Activated naive CD8-positive, alpha-beta T cell treated with anti-CD3 and anti-CD28 coated beads, Interleukin-2, amount 10 ng/mL, durations not matched to agents 7 days and 5 days (primary cell): ENCODE measurements at places on chromosomes 16 and 17. TPM values are rescaled to one million over a fixed set of nuclear protein-coding genes. Genes with fewer than 3 reads are reported as not detected.

GRCh38 chr16:53913099-53913870 is 209.3 kb downstream of the FTO start:
- H3K27ac ChIP-seq: peak overlapping the region; percentile 81
- no peaks in the 10 kb centered on the region for H3K27me3 ChIP-seq
- peaks cover 3% of the 10 kb centered on the region for H3K36me3 ChIP-seq
- DNase-seq: no peak
- H3K4me1 ChIP-seq: peaks cover 30% of the 10 kb centered on the region
- peak overlapping the region; percentile 68 for H3K4me3 ChIP-seq

DNA sequence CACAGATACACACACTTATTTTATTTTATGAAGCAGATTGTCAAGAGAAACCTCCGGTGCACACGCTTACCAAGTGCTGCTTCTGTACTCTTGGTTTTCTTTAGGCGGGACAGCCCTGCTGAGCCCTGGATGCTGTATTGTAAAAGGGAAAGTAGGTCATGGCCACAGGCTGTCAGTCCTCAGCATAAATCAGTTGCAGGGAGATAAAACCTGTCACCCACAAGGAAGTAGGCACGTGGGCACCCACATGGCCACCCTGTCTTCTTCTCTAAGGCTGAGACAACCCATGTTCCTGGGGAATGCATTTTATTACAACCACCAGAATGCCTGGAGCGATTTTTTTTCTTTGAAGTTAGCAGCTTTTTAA is 59.3 kb downstream of the ASIC2 start:
- H3K4me3 ChIP-seq: no peak overlapping the region
- no peak for DNase-seq
- H3K27ac ChIP-seq: no peak overlapping the region
- H3K36me3 ChIP-seq: no peaks in the 10 kb centered on the region
- no peaks in the 10 kb centered on the region for H3K4me1 ChIP-seq

- DNase-seq: no peak
- no peak overlapping the region for H3K4me3 ChIP-seq
Observed at GRCh38 chr17:81524039-81524864, 3.9 kb upstream of the FSCN2 start.

HCRT gene
- total RNA-seq: not detected

HOXB5 gene
- total RNA-seq: not detected
